ENCODE measurements at places on chromosomes 3 and 15.

DNA sequence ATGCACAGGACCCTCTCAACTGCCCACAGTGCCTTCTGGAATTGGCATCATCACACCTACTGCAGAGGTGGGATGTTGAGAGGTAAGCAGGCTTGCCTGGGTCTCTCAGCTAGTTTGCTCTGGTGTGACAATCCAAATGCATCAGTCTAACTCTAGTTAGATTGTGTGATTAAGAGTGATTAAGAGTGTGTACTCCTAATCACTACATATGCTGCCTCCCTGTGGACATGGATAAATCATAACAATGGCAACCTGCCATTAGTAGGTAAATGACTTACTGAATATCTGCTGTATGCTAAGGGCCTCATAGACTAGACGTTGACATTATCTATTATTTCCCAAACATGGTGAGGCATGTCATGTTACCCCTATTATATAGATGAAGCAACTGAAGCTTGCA, 342.1 kb downstream of the OCA2 start:
- peak; percentile 18 for DNase-seq

DNA sequence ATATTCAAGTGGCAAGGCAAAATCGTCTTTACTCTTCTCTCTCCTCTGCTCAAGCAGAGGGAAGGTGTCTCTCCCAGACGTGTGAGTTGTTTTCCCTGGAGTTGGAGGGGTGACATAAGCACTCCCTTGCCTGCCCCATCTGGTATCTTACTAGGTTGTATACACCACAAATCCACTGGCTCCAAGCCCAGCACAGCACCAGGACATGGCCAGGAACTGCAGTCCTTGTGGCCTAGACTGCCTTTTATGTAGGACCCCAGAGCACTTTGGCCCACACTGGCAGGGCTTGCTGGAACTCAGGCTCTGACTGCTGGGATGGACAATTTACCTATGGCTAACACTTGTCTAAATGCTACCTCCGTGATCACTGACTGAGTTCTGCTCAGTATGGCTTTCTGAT, 34.0 kb downstream of the DZIP3 start:
- DNase-seq: no peak

DNA sequence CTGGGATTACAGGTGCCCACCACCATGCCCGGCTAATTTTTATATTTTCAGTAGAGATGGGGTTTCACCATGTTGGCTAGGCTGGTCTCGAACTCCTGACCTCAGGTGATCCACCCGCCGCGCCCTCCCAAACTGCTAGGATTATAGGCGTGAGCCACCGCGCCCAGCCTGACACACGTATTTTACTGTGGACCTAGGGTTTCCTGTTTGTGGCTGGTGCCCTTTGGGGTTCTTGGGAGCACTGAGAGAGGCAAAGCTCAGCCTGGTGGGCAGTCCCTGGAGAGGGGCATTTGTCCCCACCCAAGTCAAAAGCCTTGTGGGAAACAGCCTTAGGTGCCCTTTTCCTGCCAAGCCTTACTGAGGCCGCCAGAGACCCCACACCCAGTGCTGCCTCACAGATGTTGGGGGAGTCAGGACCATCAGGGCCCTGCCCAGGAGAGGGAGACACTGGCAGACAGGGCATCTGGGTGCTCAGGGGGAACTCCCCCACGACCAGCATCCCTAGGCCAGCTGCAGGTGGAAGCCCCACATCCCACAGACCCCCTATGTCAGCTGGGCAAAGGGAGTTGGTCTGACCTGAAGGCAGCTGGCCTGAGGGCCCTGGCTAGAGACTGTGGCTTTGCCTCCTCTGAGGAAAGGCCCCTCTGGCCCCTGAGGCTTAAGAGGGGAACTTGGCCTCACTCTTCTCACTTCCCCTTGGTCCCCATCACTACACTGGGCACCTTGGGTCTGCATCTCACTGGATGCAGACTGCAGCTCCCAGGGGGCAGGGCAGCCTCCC, 35.1 kb downstream of the DNAH1 start:
- no peak for DNase-seq

- no peak for DNase-seq
These were observed 352.5 kb downstream of the DIPK2A start for GRCh38 chr3:144324076-144324475.

GRCh38 chr3:52857133-52857532, 22.3 kb upstream of the MUSTN1 start:
- DNase-seq: no peak

- DNase-seq: no peak
These were observed 369.0 kb downstream of the UNC13C start for GRCh38 chr15:54347082-54347827.

- no peak for DNase-seq
These were observed 39.8 kb downstream of the MUC20 start for GRCh38 chr3:195760345-195761122.

DNA sequence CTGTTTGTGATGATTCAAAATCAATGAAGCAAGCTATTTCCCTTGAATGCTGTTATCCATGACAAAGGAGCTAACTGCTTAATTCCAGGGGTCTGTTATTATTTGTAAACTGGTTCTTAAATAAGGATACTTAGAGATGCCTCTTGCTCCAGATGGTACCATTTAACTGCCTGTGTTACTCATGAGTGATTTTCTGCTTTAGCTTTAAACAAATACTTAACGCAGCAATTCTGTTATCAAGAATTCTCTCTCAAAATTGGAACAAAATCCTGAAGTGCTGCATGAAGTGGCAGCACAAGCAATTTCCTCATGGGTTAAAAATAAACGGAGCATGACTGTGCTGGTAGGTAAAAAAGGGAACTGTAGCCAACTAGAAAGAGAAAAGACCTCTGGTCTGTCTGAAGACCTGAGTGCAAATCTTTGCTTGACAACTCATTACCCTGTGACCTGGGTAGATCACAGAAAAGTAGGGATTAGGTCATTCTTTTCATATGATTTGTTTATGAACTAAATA, 62.5 kb upstream of the GBE1 start:
- no peak for DNase-seq

DNA sequence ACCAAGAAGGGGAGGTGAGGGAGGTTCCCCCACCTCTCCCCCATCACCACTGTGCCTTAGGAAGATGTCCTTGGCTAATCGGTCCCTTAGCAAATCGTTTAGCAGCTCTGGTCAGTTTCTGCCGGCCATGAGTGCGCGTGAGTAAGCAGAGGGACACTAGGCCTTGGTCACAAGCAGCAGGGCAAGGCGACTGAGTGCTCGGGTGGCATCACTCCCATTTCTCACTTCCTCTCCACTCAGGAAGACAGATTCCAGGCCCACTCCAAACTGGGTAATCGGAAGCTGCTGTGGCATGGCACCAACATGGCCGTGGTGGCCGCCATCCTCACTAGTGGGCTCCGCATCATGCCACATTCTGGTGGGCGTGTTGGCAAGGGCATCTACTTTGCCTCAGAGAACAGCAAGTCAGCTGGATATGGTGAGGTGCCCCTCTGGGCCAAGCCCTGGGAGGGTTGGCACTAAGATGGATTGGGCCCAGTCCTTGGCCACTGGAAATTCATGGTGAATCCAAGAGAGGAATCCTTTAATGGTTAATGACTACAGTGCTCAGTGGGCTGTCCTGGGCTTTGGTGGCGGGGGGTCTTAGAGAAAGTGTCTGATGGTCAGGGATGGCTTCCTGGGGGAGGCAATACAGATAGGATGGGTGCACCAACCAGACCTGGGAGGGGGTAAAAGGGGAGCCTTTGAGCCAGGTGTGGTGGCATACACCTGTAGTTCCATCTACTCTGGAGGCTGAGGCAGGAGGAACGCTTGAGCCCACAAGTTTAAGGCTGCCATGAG, 4.0 kb downstream of the PARP3 start:
- no peak for DNase-seq

DNA sequence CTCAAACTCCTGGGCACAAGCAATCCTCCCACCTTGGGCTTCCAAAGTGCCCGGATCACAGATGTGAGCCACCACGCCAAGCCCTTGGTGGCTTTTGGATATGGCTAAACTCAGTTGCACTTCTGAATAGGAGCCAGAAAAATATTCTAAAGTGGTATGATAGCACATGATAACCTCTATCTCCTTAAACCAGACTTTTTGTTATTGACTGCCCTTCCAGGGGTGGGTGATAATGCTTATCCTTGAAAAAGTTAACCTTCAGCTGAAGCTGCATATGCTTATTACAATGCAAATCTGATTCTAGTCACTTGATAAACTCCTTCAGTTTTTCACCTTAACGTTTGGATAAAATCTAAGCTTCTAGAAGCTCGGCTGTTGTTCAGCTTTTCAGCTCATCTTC, 6.3 kb downstream of the CCNB2 start:
- DNase-seq: no peak

- DNase-seq: no peak
These were observed 3.2 kb downstream of the ITGB5 start for GRCh38 chr3:124883766-124884473.

Data from Jurkat, Clone E6-1 (cell line).